ENCODE measurements at places on chromosomes 7 and 10. TPM values are rescaled to one million over a fixed set of nuclear protein-coding genes. Genes with fewer than 3 reads are reported as not detected.

The NYAP1 gene
- total RNA-seq = 12.0 TPM

The VWA2 gene
- 2.0 TPM for total RNA-seq

The CPN1 gene
- 0.11 TPM for total RNA-seq

The OR2A12 gene
- total RNA-seq = not detected

The SAMD9 gene
- total RNA-seq = 12.2 TPM

The FRMD4A gene
- total RNA-seq = 75.4 TPM

The CABCOCO1 gene
- 6.6 TPM for total RNA-seq

The PTPN20 gene
- total RNA-seq = 7.4 TPM

The SVOPL gene
- 1.2 TPM for total RNA-seq

The MMP21 gene
- total RNA-seq = 0.40 TPM

The NACAD gene
- 11.8 TPM for total RNA-seq

The ASZ1 gene
- not detected for total RNA-seq

The GRID2IP gene
- 0.39 TPM for total RNA-seq

The SGPL1 gene
- total RNA-seq = 50.3 TPM

The TACR2 gene
- total RNA-seq = 0.28 TPM

The LDB3 gene
- total RNA-seq = 0.66 TPM

The CCDC172 gene
- total RNA-seq = not detected

The FBXL13 gene
- total RNA-seq = 8.9 TPM

The KIAA1217 gene
- total RNA-seq = 26.7 TPM

The TRIM50 gene
- total RNA-seq = not detected

The CASTOR2 gene
- total RNA-seq = 19.9 TPM

The CLEC2L gene
- total RNA-seq = 5.7 TPM

The ARMS2 gene
- not detected for total RNA-seq

The LIPF gene
- not detected for total RNA-seq

The CD36 gene
- total RNA-seq = 78.1 TPM

The NPY4R gene
- 0.30 TPM for total RNA-seq

The RBP3 gene
- not detected for total RNA-seq

The C10orf53 gene
- not detected for total RNA-seq

The ASL gene
- 10.4 TPM for total RNA-seq

The MGAM2 gene
- 0.10 TPM for total RNA-seq

The ANKRD61 gene
- 0.11 TPM for total RNA-seq

The LOXL4 gene
- total RNA-seq = 1.6 TPM

The MALRD1 gene
- 7.5 TPM for total RNA-seq

The IL6 gene
- not detected for total RNA-seq

The UCN3 gene
- 0.50 TPM for total RNA-seq

The IPMK gene
- total RNA-seq = 19.3 TPM

The PPP1R9A gene
- total RNA-seq = 41.4 TPM

The SORBS1 gene
- total RNA-seq = 95.1 TPM

The PAPOLB gene
- total RNA-seq = 0.94 TPM

The RET gene
- 9.5 TPM for total RNA-seq

The CHST15 gene
- 32.7 TPM for total RNA-seq

The KCNH2 gene
- 14.4 TPM for total RNA-seq

The ZNF425 gene
- total RNA-seq = 5.8 TPM

The GPR15LG gene
- total RNA-seq = not detected

The EVX1 gene
- total RNA-seq = 0.11 TPM

The MACC1 gene
- 0.20 TPM for total RNA-seq
